ENCODE measurements at places on chromosomes 12 and 14. TPM values are rescaled to one million over a fixed set of nuclear protein-coding genes. Genes with fewer than 3 reads are reported as not detected.

The DDN gene
- 1.0 TPM for total RNA-seq

The IFI27 gene
- total RNA-seq = 14.4 TPM

The PRIM1 gene
- total RNA-seq = 32.1 TPM

The NRXN3 gene
- total RNA-seq = 101 TPM

The SMCO2 gene
- 1.9 TPM for total RNA-seq

The SIX6 gene
- 44.8 TPM for total RNA-seq

The ACVRL1 gene
- total RNA-seq = 47.7 TPM

The SYCP3 gene
- not detected for total RNA-seq

The CLEC2A gene
- 1.1 TPM for total RNA-seq

All from camera-type eye (tissue), 1 donor.